Esophagus muscularis mucosa (tissue), 4 donors: ENCODE measurements at places on chromosomes 5 and 9. TPM values are rescaled to one million over a fixed set of nuclear protein-coding genes. Genes with fewer than 3 reads are reported as not detected.

GRCh38 chr5:65611524-65611923, 12.6 kb downstream of the TRIM23 start:
- H3K4me3 ChIP-seq = no peak overlapping the region
- no peaks in the 10 kb centered on the region for H3K27me3 ChIP-seq
- H3K27ac ChIP-seq = no peak overlapping the region

DNA sequence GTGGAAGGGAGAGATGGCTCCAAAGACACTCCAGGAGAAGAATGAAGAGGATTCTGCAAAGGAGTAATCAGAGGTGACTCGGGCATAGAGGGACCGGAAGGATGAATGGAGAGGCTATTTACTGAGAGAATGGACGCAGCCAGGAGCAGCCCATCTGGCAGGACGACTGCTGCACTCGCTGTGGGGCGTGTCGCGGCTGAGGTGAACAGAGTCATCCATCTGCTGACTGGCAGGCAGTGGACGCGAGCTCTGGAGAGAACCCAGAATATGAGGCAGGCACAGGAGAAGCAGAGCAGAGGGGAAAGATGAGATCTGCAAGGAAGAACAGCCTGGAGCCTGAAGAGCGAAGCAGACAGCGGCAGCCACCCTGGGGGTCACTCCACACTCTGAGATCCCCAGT, 16.4 kb downstream of the FGF1 start:
- DNase-seq = no peak
- no peak overlapping the region for H3K27ac ChIP-seq
- H3K4me1 ChIP-seq = peaks cover 30% of the 10 kb centered on the region
- H3K36me3 ChIP-seq = no peaks in the 10 kb centered on the region
- H3K27me3 ChIP-seq = no peaks in the 10 kb centered on the region

FOXD4L5 gene
- not detected for total RNA-seq

- H3K27ac ChIP-seq = no peak overlapping the region
- H3K4me1 ChIP-seq = peaks cover 7% of the 10 kb centered on the region
- DNase-seq = no peak
- H3K27me3 ChIP-seq = no peaks in the 10 kb centered on the region
Measured at GRCh38 chr9:89853931-89854330, 249.1 kb downstream of the GADD45G start.

TSSK1B gene
- not detected for total RNA-seq
